Aortic smooth muscle cell (primary cell): ENCODE measurements at places on chromosomes 5 and 9. TPM values are rescaled to one million over a fixed set of nuclear protein-coding genes. Genes with fewer than 3 reads are reported as not detected.

FNBP1 gene
- total RNA-seq, result 70.9 and 84.2 TPM in 2 replicates

GRXCR2 gene
- not detected in 2 replicates for total RNA-seq

WNK2 gene
- not detected in 2 replicates for total RNA-seq

OCLN gene
- 0.66 and 1.1 TPM in 2 replicates for total RNA-seq

ZNF189 gene
- 16.9 and 18.2 TPM in 2 replicates for total RNA-seq

ERP44 gene
- 9.9 and 13.2 TPM in 2 replicates for total RNA-seq

AMBP gene
- 0.12 and 0.53 TPM in 2 replicates for total RNA-seq

ANKRD34B gene
- not detected in 2 replicates for total RNA-seq

TMEFF1 gene
- 0.87 and 1.1 TPM in 2 replicates for total RNA-seq
